ENCODE measurements at places on chromosomes 12 and 14. TPM values are rescaled to one million over a fixed set of nuclear protein-coding genes. Genes with fewer than 3 reads are reported as not detected.

- peaks cover under 1% of the 10 kb centered on the region for H3K4me1 ChIP-seq
- no peak for DNase-seq
- H3K27me3 ChIP-seq = no peaks in the 10 kb centered on the region
- no peak overlapping the region for H3K27ac ChIP-seq
- no peaks in the 10 kb centered on the region for H3K36me3 ChIP-seq
- H3K4me3 ChIP-seq = no peak overlapping the region
Observed at GRCh38 chr12:94616203-94616729, 34.1 kb downstream of the TMCC3 start.

DNA sequence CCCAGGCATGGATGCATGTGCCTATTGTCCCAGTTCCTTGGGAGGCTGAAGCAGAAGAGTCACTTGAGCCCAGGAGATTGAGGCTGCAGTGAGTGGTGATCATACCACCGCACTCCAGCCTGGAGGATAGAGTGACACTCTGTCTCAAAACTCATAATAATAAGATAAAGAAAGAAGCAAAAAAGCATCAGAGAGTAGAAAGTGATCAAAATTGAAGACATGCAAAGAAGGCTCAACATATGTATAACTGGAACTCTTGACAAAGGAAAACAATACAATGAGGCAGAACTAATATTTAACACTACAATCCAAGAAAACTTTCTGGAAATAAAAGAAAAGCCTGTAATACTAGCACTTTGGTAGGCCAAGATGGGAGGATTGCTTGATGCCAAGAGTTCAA is 48.3 kb upstream of the COCH start:
- H3K4me3 ChIP-seq = no peak overlapping the region
- H3K36me3 ChIP-seq = no peaks in the 10 kb centered on the region
- no peak for DNase-seq
- H3K4me1 ChIP-seq = no peaks in the 10 kb centered on the region

DNA sequence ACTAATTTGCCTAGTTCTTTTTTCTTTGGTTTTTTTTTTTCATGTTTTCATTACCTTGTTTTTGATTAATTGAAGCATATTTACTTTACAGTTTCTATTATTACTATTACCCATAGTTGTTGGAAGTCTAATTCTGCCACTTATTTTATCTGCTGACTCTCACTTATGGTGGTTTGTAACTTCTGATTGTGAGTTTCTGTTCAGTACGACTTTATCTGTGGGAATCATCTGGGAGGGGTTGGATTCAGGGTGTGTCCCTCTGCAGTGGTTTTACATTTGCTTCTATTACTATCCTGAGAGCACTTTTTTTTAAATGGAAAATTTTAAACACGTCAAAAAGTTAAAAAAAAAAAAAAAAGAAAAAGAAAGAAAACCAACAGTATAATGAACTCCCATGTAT is 26.4 kb upstream of the SOS2 start:
- H3K4me3 ChIP-seq = no peak overlapping the region
- H3K27ac ChIP-seq = no peak overlapping the region
- no peaks in the 10 kb centered on the region for H3K4me1 ChIP-seq
- peaks cover 3% of the 10 kb centered on the region for H3K36me3 ChIP-seq

Gene BIN2
- 273 TPM for total RNA-seq

Gene AVPR1A
- total RNA-seq = 0.15 TPM

Measured in CD4-positive, CD25-positive, alpha-beta regulatory T cell (primary cell).